ENCODE measurements at places on chromosomes 12 and 14. TPM values are rescaled to one million over a fixed set of nuclear protein-coding genes. Genes with fewer than 3 reads are reported as not detected.

DNA sequence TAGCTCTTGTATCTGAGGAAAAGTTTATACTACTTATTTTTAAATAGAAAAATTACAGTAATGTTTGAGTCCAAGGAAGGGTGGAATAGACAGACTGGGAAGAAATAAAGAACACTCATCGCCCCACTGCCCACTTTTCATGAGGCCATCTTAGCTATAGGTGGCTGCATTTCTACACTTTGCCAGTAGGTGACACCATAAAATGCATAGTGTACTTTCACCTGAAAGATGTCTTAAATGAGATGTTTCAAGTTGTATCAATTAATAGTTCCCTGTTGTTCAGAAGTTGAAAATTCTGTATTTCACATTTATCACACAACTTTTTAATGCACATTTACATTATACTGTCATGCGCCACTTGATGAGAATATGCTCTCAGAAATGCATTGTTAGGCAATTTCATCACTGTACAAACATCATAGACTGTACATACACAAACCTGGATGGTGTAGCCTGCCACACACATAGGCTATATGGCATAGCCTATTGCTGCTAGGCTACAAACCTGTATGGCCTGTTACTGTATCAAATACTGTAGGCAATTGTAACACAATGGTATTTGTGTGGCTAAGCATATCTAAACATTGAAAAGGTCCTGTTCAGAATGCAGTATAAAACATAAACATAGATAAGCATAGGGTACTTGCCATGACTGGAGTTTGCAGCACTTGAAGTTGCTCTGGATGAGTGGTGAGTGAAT lies 27.6 kb downstream of the PMCH start:
- DNase-seq, result no peak

- DNase-seq, result no peak
These were observed 177.9 kb downstream of the ETV6 start for GRCh38 chr12:11827091-11828061.

DNA sequence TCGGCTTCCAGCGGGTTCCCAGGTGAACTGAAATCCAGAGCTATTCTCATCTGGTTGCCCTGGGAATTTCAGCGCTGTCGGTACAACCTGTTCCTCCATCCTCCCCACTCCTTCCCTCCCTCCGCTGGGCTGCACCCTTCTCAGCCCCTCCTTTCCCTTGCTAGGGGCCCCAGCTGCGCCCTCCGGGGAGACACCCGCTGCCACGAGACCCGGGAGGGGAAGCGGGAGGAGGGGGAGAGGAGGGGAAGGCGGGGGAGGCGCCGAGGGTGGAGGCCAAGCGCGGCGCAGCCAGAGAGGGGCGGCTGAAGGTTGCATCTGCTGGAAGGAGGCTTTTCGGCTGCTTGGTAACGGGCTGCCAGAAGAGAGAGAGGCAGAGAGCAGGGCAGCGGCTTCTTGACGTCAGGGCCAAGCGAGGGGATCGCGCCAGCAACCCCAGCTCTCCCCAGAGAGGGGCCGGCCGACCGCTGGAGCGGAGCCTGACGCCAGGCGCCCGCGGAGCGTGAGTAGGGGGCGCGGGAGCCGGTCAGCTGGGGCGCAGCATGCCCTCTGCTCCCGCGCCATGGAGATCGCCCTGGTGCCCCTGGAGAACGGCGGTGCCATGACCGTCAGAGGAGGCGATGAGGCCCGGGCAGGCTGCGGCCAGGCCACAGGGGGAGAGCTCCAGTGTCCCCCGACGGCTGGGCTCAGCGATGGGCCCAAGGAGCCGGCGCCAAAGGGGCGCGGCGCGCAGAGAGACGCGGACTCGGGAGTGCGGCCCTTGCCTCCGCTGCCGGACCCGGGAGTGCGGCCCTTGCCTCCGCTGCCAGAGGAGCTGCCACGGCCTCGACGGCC lies at the start of gene KCNA5:
Gene KCNA5 (plus strand): TSS at position 291 of the 831 bp plus-strand sequence. CDS start 269 bp downstream, at position 560.
- no peak for DNase-seq

DNA sequence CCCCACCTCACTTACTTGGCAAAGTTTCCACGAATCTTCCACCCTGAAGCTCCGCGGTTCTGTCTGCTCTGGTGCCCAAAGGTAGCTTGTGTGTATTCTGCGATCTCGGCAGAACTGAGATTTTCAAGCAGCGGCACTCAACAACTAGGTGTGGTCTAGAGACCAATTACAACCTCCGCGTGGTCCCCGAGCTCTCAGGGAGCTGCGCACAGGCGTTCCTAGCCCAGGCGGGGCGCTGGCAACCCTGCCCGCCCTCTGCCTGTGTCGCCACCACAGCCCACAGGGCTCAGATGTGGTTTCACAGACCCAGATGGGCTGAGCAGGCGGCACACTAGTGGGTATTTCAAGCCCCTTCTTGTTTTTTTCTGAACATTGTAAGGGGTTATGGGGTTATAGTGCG lies 1.5 kb upstream of the DIABLO start:
- DNase-seq, result no peak

DNA sequence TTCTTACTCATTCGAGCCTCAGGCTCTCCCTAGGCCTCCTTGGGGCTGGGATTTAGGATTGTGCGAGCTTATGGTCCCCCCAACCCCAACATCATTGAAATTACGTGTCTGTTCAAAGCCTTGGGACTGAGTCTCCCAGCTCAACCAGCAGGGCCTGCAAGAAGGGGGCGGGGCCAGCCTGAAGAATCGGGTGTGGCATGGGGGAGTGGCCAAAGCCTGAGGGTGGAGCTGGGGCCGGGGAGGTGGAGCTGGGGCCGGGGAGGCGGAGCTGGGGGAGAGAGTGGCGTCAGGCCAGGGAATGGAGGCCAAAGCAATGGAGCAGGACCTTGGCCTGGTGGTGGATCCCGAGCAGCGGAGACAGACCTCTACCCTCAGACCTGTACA lies 24.3 kb upstream of the HSPB8 start:
- DNase-seq, result no peak

DNA sequence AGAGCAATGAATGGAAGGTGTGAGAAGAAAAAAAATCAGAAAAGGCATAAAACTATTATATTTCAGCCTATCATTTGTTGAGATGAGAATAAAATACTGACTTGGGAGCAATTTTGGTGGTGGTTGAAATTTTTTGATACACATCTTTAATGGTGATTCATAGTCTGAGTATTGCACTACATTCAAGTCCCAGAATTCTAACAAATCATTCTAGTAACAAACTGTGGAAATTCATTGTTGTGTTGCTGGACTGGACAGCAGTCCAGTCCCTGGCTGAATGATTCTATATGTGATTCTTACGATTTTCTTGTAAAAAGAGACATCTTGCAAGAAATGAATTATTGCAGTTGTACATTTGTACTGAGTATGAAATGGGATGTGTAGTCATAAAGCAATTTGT lies 268.6 kb downstream of the TRHDE start:
- no peak for DNase-seq

SLC39A2 gene
- not detected for total RNA-seq

All from breast epithelium (tissue), 4 donors.